Keratinocyte (primary cell): ENCODE measurements at places on chromosomes 1 and 21.

DNA sequence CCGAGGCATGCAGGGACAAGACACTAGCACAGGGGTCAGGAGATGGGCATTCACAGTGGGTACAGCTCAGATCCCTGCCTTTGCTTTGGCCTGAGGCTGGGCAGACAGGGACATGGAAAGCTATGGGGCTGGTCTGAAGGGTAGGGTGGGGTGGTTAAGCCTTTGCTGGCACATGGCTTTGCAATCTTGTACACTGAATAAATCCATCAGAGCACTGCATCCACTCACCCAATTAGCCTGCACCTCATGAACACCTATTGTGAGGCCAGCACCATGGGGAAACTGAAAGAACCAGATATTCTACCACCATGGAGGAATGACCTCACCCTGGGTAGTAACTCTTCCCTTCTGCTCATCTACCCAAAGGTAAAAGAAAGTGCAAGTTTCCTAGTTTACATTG lies 199.6 kb upstream of the LMO4 start:
- DNase-seq, result no peak

DNA sequence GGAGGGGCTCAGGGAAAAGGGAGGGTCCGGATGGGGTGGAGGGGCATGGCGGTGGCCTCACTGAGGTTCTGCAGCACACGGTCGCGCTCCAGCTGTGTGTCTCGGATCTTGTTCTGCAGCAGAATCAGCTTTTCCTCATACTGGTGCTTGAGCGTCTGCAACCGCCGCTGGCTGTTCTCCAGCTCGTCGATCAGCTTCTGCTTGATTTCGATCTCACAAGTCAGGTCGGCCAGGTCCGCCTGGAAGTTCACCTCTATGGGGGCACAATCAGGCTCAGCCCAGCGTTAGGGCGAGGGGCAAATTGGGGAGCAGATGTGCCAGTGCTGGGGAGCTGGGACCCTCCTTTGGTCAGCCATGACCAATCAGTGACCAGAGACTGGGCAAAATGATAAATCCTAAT lies 25.2 kb downstream of the KIF21B start:
- DNase-seq, result no peak

GRCh38 chr1:176379626-176380339 lies 83.2 kb upstream of the PAPPA2 start:
- no peak for DNase-seq

DNA sequence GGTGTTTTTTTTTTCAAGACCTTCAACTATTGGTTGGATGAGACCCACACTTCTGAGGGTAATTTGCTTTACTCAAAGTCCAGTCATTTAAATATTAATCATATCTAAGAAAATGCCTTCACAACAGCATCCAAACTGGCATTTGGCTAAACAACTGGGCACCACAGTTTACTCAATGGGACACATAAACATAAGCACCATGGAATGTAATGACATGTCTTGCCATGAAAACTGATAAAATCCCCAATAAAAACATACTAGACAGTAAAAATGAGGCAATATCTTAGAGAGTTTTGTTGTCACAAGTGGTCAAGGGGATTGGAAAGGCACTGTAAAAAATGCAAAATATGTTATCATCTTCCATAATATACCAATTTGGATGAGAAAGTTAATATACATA lies 838.8 kb upstream of the ADAMTS5 start:
- no peak for DNase-seq

GRCh38 chr1:42740851-42741580 lies 980 bp upstream of the CLDN19 start:
- no peak for DNase-seq

GRCh38 chr21:38847556-38847955 lies 41.8 kb downstream of the ETS2 start:
- DNase-seq, result no peak

DNA sequence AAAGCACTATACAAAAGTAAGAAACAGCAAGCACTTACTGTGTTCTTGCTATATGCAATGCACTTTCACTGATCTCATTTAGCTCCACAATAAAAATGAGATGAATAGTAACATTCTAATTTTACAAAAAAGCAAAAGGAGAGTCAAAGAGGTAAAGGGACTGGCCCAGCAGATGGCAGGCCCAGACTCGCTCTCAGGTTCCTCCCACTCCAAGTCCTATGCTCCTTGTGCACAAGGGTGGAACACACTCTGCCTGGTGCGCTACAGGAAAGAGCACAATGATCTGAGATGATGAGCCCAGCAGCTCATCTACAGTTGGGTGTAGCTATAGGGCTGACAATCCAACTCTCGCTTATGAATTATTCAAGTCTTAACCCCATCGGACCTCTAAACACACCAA lies 94.1 kb upstream of the LYST start:
- no peak for DNase-seq

GRCh38 chr1:55358581-55358980 lies 143.4 kb upstream of the USP24 start:
- no peak for DNase-seq
